NCI-H1436 treated with DMSO at 0.1 percent for 48 hours (cell line): ENCODE measurements at places on chromosomes 1 and 21.

DNA sequence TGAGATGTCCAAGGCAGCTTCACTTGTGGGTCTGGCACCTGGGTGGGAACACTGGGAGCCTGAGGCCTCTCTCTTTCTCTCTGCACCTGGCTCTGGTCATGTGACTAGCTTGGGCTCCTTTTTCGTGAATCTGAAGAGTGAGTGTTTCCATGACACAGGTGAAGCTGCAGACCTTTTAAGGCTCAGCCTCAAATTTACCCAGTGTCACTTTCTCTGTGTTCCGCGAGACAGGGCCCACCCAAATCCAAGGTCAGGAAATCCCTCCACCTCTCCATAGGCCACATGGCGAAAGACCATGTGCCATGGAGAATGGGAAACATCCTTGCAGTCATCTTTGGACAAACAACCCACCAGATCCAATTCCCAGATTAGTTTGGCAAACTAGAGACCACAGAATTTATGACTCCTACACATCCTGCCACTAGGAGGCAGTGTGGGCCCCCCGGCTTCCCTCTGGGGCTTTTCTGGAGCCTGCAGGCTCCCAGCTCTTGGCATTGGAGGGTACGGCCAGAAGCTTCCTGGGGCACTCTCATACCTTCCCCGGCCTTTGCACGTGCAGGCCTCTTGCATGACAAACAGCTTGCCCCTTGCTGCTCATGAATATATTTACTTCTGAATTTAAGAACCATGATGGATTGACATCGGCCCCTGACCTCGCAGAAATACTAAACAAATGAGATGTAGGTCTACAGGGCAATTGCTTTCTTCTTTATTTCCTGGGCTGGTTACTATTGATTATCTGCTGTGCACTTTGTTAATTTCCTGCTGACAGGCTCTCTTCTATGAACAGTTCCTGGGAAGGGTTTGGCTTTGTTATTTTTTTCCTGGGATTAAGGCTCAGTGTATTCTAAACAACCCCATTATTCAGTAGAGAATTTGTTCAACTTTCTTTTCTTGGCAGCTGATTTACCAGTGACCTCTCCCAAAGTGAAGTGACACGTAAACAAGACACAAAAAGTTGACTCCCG lies 180.7 kb downstream of the KAZN start:
- DNase-seq, result no peak

DNA sequence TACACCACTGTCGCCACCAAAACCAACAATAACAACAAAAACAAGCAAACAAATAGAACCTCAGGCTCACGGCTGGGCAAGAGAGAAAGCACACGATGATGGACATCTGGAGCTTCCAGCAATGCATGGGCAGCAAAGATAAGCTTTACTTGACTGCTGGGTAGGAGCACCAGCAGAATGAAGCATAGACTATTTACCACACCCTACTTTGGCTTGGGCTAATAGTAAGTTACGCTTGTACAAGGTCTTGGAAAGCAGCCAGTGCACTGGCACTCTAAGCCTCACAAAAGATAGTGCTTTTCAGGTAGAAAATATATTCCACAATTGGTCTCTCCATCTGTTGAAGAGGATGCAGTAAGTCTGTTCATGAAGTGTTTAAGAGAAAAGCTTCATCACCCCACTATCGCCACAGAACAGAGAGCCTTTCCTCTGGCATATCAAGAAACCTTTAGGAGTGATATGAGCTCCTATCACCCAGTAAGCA lies 13.6 kb downstream of the ADIPOR1 start:
- no peak for DNase-seq

GRCh38 chr1:53542551-53542950 lies 83.4 kb downstream of the DMRTB1 start:
- DNase-seq, result no peak

DNA sequence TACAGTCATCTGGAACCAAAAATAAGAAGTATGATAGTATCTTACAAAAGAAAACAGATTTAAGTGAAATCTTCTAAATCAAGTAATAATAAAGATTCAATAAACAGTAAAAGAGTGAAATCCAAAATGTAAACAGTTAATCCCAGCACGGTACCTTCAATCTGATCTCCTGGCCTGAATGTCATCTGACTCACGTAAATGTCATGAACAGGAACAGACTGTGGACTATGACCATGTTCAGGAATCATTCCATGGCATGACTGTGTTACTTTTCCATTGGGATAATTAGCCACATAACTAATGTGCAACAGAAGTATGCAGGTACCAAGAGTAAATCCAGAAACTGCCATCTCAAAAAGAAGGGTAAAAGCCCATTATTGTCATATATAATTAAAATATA lies 18.0 kb downstream of the FRRS1 start:
- no peak for DNase-seq

DNA sequence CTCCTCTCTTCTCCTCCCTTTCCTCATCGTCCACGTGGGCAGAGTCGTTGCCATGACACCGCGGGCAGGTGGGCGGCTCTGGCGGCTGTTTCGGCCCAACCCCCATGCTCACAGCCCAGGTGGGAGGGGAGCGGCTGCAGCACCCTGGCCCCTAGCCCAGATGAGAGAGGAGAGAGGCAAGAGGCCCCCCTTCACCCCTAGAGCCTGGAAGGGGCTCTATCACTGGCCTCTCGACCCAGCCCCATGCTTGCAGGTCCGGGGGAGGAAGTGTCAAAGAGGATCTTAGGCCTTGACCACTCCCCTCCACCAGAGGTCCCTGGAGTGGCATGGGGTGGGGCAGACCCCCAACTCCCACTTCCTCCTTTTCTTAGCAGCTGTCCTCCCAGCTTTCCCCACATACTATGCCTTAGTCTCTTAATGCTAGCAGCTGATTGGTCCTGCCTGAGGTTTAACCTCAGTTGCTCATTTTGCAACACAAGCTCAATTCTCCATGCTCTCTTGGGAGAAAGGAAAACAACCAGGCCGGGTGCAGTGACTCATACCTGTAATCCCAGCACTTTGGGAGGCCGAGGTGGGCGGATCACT lies 10.4 kb downstream of the DLGAP3 start:
- DNase-seq, result peak; percentile 25

- DNase-seq, result peak; percentile 61
Measured at GRCh38 chr1:203006948-203007871, at the start of gene TMEM183A. TSS of gene TMEM183A (plus strand) at chr1:203007374. CDS start at chr1:203007466, 92 bp downstream.

DNA sequence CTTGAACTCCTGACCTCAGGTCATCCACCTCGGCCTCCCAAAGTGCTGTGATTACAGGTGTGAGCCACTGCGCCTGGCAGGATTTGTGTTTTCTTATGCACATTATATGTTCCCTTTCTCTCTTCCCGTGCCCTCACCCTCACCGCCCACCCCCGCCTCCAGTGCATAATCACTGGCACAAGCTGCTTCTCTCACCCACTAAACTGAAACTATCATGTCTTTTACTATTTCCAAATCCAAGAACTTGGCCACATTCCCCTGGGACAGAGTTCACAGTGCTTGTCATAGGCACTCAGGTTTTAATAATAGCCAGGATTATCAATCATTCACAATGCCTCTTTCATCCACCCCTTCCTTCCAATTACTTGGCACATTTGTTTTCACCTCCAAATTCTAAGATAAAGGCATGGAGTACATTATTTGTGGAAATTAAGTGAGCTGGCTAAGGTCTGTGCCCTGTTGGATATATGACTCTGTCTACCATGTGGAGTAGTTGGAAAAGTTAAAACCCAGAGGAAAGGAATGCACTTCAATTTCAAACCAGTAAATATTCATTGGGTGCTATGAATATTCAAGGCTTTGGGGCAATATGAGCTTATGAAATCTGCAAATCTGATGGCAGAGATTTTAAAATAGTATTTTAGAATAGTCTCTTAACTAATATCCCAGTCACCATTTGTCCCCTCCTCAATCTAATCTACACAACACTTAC lies 17.6 kb upstream of the MAPKAPK2 start:
- no peak for DNase-seq

DNA sequence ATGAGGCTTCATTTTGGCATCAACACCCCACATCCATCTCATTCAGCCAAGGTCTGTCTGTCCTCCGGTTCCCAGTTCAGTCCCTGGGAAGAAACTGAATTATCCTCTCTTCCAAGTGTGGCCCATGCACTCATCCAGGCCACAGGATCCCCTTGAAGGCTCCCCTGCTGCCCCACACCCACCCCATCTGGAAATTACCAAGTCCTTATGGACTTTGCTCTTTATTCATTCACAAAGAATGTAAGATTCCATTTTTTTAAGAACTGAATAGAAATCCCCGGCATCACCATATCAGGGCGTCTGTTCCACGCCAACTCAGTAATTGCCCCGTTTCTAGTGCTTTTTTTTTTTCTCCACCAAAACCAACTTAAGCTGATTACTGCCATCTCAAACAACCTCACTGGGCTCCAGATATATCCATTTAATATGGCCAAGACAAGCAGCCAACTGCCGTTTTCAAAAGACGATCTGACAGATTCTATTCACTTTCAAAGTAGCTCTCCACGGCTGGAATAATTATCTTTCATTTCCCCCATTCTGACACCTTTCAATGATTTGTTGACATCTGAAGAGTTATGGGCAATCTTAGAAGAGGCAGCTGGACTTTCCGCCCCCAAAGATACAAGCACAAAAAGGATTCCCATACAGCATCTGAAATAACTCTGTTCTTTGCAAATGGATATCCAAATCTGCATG lies 55.9 kb downstream of the OLIG1 start:
- DNase-seq, result no peak

DNA sequence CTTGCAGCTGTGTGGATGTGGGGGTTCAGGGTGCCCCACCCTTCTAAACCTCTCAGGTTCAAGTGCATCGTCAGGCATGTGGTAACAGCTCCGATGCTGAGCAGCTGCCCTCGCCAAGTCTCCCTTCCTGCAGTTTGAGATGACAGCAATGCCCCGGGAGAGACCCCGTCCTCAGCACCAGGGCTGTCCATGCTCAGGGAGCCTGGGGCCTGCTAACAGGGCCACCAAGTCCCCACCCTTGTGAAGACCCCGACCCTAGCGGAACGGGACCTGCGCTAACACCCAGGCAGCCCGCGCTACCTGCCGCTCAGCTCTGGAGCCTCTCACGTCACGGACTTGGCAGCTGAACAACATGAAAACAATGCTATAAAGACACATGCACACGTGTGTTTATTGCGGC lies 159.2 kb upstream of the C1orf174 start:
- no peak for DNase-seq

- DNase-seq, result no peak
Measured at GRCh38 chr21:45651921-45652320, 8.4 kb downstream of the PCBP3 start.

DNA sequence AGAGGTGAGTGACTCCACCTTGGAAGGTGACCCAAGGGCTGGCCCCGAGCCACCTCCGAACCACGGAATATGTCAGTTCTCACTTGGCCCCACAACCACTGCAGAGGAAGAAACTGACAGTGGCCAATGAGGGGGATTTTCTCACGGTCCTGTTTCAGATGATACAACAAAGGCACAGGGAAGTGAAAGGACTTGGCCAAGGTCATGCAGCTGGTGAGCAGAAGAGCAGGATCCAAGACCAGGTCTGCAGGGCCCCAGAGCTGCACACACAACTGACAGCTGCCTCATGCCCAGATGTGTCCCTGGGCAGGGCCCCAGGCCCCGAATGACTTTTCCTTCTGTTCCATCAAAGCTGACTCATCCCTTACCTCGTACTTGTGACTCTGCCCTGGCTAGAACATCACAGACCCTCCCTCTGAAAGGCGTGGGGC lies 25.8 kb upstream of the EVA1B start:
- no peak for DNase-seq

- DNase-seq, result no peak
Measured at GRCh38 chr1:204413170-204413535, 1.5 kb upstream of the PPP1R15B start.

DNA sequence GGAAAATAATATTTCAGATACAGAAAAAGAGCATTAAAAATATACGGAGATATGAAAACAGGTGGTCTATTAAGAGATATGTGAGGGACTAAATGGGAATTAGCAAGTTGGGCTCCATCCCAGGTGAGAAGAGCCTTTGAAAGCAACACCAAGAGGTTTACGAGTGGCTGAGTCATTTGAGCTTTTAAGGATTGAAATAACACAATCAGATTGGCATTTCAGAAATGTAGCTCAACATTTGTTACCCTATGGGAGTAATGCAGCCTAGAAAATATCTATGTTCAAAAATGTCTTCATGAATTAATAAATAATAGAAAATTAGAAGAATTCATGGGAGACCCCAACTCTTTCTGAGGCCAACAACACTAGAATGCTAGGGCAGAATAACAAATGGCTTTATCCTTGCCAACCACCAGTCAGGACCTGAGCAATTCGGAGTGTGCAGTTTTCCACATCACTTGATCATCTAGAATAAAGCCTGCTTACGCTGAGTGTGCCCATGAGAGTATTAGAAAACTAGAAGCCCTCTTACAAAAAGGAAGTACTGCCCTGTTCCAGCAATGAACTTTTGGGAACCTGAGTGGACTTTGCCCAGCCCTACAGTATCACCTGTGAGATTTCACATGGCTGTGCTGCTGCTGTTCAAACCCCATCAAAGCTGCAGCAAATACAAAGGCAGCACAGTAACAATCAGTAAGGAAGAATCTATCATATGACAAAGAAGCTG lies 538.0 kb upstream of the CAMK1G start:
- DNase-seq, result no peak

DNA sequence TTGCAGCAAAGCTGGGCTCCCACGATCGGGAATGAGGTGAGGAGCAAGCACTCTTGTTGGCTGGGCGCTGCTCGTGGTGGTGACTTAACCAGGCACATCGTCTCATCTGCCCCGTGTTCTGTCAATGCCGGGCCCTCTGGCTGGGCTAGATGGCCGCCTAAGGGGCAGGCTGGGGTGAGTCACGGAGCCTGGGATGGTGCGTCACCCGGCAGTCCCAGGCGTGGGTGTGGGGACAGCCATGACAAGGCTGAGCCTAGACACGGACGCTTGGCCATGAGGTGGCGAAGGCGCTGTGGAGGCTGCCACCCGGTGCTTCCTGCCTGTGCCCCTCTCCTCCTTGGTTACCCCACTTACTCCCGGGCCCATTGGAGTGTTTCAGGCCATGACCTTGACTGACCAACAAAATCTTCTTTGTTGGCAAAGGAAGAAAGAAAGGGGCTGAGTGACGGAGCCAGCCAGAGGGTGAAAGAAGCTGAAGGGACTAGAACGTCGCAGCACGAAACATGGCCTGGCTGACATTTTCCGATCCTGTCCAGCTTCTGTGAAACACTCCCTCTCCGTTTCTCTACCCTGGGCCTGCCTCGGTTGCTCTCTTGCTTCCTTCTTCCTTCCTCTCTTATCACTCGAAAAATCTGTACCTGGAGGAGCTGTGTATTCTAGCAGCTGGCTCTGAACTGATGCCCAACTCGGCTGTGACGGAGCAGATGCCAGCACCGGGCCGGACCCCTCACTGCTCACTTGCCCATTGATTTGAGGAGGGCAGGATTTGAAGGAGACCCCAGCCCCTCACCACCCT lies 596 bp downstream of the CD247 start:
- no peak for DNase-seq

GRCh38 chr1:61135291-61135690 lies 52.9 kb downstream of the NFIA start:
- no peak for DNase-seq
